ENCODE measurements at places on chromosomes 16 and 17.

GRCh38 chr17:79002796-79003593 lies 6.6 kb downstream of the CANT1 start:
- DNase-seq = no peak

DNA sequence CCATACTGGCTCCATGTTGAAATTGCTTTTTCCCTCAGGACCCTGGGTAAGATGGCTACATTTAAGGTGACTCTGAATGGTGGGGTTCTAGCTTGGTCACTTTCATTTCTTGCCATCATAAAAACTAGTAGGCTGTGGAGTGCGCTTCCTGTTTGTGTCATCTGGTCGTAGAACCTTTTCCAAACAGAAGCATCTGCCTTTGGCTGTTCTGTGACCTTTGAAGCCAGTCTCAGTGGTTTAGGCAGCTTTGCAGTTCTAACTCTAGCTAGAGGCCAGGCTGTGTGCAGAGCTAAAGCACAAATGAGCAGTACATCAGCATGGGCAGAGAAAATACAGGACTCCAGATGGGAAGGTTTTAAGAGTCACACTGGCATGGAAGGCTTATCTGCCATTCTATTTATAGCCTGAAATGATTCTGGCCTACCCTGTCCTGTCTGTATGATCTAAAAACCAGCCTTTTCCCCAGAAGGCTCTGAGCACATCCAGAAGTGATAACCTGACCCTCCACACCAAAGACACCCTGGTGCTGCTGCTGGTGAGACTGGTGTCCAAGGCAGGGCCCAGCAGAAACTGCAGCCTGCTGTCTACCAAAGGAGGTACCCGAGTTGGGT lies 8.6 kb downstream of the ESRP2 start:
- no peak for DNase-seq

DNA sequence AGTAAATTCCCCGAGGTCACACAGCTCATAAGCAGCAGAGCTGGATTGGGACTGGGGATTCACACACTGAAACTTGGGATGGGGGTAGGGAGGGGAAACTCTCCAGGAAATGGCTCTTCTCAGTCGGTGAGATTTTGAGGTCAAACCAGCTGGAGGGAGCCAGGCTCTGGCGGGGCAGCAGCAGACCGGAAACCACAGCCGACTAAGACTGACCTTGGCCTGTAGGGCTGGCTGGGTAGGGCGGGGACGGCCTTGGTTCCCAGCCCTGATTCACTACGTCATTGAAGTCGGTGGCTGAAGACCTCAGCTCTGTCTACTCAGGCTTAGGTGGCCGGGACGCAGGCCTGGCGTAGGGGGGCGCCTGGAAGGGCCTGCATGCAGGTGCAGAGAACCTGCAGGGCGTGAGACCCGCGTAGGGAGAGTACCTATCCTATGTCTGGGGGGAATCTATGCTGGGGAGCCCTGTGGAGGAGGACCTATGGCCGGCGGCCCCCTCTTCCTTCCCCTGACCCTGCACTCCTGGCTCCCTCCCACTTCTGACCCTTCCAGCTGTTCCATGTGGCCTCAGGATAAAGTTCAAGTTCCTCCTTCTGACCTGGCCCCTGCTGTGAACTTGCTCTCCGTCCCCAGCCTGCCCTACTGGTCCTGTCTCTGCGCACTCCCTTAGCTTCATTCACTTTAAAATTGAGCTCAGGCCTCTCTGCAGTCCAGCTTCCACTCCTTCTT lies 11.9 kb upstream of the SLC4A1 start:
- no peak for DNase-seq

- DNase-seq = no peak
These were observed 22.8 kb downstream of the G6PC3 start for GRCh38 chr17:44093231-44093900.

GRCh38 chr16:83037884-83038283 lies 411.1 kb downstream of the CDH13 start:
- no peak for DNase-seq

DNA sequence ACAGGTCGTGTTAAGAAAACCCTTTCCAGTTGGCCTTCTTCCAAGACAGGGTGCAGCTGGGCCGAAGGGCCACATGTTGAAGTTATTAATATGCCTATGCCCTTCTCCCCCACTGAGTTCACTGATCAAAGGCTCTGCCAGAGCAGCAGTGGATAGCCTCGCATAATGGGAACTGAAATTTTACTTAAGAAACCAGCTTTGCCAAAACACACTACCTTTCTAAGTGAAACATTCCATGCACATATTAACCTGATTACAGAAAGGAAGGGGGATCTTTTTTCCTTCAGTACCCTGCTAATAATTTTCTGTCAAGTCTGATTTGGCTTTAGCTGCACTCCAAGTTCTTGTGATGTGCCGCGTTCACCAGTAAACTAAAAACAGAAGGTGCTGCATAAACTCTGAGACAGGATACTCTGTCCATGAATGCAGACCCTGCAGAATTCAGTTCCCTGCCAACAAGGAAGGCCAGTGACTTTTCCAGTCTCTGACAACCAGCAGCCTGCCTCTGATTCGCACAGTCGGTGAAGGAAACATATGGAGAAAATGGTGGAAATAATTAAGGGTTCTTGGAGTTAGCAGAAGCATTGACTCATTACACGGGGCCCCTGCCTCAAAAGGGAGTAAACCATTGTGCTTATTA lies 283.8 kb downstream of the ZFHX3 start:
- DNase-seq = no peak

- DNase-seq = no peak
These were observed 8.8 kb downstream of the PMM2 start for GRCh38 chr16:8806272-8806983.
